ENCODE measurements at places on chromosomes 2 and 18. TPM values are rescaled to one million over a fixed set of nuclear protein-coding genes. Genes with fewer than 3 reads are reported as not detected.

OR6B2 gene
- not detected for total RNA-seq

TRPM8 gene
- not detected for total RNA-seq

ACVR1 gene
- 26.7 TPM for total RNA-seq

MAPK4 gene
- total RNA-seq, result 0.14 TPM

CYS1 gene
- total RNA-seq, result 1.2 TPM

ZNF892 gene
- 0.70 TPM for total RNA-seq

SCYGR5 gene
- total RNA-seq, result not detected

WDR7 gene
- total RNA-seq, result 3.2 TPM

CCDC74B gene
- total RNA-seq, result 5.7 TPM

REG3A gene
- not detected for total RNA-seq

TCF23 gene
- not detected for total RNA-seq
